ENCODE measurements at places on chromosomes 5 and 9. TPM values are rescaled to one million over a fixed set of nuclear protein-coding genes. Genes with fewer than 3 reads are reported as not detected.

Gene XPA
- 15.4 TPM for total RNA-seq

Gene SPINK7
- total RNA-seq: not detected

Gene CDC25C
- 3.4 TPM for total RNA-seq

Gene SDHA
- 112 TPM for total RNA-seq
